ENCODE measurements at places on chromosomes 4 and X. TPM values are rescaled to one million over a fixed set of nuclear protein-coding genes. Genes with fewer than 3 reads are reported as not detected.

GRCh38 chr4:2671267-2671895 lies 84.8 kb downstream of the TNIP2 start:
- no peak for DNase-seq

GRCh38 chr4:155271557-155271956 lies 63.1 kb downstream of the NPY2R start:
- no peak for DNase-seq

DNA sequence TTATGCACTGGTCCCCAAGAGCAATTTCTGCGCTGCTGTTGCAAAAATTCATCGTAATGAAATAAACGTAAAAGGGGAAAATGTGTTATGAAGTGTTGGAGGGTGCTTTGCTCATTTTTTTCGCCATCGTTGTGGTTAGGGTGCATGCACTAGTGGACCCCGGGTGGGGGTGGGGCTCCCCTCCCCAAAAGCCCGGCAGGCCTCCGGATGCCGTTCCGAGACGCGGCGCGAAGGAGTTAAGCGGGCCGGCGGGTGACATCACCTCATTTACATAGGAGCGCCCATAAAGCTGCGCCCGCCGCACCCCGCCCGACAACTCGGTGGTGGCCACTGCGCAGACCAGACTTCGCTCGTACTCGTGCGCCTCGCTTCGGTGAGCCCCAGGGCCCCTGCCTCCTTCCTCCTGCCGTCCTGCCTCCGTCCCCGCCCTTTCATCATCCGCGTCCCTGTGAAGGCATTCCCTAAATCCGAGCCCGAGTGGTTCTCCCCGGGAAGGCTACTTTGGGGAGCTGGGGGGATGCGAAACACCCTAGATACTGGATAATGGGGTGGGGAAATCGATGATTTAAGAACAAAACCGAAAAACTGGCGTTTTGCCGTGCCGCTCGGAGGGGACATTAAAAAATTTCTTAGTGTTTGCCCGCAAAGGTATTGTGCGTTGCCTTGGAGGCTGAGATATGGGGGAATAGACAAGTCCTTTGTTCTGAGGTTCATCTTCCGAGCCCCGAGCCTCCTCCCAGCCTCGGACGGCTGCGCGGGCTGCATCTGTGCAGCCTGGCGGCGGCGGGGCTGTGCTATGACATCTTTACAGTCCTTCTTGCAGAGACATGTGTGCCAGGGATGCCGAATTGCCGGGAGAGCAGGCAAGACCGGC lies at the start of gene TMSB4X:
TSS of gene TMSB4X (plus strand) at position 315 of the 874 bp plus-strand sequence.
- peak; percentile 93 for DNase-seq

VEGFC gene
- polyA plus RNA-seq: 3.1 TPM

DNA sequence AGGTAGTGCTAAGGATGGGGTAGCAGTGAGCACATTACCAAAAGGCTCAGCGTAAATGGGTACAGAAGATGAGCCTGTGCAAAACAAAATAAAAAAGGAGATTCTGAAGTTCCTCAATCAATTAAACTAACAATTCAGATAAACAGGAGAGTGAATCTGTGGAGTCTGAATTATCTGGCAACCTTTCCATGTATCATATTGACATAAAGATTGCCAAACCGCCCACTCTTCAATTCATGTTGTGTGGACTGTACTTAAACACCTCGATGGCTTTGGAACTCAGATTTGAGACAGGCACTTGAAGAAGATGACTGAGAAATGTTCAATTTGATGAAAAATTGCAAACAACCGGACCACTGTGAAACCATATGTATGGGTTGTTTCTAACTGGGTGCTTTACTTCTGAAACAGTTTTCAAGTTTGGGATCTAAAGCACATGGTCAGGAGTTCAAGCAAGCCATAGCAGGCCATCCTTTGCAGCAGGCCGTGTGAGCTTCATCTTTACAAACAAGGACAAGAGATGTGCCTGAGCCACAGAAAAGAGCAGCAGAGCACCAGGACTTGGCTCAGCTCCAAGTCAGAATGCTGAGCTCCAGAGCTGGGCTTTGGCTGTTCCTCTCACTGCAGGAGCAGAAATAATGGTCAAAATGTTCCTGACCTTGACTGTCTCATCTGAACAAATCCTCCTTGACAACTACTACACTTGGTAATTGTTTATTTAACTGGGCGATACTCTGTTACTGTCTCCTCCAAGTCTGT lies 108.1 kb downstream of the MGST2 start:
- DNase-seq: no peak

GIMD1 gene
- polyA plus RNA-seq: not detected

DNA sequence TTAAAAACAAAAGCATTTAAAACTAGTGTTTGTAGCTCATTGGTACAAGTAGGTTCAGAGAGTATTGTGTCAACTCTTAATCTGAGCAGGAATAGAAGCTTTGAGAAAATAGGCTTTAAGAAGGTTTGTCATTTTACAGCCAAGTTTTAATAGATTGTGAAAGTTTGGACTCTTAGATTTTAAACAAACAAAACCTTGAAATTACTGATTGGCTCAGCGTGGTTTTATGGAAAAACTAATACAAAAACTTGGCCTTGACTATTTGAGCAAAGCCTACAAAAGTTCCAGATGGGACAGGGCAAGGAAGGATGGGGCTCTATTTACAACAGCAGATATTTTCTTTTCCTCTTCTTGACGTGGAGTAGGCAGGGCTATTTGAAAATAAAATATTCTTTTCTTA lies 16.5 kb downstream of the ZFX start:
- DNase-seq: no peak

GLRA3 gene
- not detected for polyA plus RNA-seq

GRCh38 chrX:118839334-118839958 lies 15.8 kb downstream of the ZCCHC12 start:
- DNase-seq: peak; percentile 87

CFP gene
- 4.4 TPM for polyA plus RNA-seq

DNA sequence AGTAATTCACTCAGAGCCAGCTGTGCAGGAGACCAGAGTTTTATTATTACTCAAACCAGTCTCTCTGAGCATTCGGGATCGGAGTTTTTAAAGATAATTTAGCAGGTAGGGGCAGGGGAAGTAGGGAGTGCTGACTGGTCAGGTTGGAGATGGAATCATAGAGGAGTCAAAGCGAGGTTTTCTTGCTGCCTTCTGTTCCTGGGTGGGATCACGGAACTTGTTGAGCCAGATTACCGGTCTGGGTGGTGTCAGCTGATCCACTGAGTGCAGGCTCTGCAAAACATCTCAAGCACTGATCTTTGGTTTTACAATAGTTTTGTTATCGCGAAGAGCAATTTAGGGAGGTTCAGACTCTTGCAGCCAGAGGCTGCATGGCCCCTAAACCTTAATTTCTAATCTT lies 63.6 kb downstream of the TRIM2 start:
- no peak for DNase-seq

LANCL3 gene
- polyA plus RNA-seq: 2.8 TPM

TDO2 gene
- not detected for polyA plus RNA-seq

DNA sequence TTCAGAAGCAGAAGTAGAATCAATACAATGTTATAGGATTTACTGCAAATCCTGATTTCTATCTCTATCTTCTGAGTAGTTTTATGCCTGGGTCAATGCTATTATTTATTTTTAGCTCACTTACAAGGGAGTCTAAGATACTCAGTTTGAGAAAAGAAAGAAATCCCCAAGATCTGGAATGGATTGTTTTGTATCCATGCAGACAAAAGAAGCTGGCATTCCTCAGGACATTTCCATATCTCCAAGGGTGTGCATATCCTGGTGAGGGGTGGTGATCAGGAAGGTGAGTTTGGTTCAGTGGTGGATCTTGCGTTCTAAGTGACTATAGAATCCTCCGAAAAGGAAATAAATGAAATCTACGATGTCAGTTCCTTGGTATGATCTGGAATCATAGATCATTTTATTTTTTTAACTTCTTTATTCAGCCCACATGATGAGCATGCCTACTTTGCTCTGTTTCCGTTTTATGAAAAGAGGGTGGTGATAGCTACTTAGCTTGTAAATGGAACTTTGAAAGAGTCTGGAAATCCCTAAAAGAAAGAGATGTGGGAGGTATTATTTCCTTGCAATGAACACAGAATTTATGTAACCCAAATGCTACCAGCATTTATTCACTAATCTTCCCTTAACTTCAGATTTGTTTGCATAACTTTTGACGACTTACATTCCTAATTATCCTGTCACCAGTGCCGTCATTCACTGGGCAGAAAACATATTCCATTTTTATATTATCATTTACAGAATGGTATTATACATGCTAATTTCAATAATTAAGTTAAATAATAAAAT lies 81.1 kb upstream of the RAPGEF2 start:
- no peak for DNase-seq

DNA sequence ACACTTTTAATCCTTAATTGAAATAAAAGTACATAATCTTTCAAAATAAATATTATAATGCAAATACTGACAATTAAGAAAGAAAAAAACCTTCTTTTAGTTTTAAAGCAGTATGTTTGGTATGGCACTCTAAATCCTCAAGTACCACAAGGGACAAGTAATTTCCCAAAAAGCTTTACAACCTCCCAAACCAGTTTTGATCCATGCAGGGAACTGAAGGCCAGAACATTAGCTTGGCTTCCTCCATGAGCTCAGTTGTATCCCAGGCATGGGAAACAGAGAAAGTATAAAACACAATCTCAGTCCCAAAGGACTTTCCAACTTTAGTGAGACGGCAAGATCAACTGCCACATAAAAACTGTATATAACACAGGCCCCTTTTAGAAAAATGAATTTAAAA lies 82.2 kb downstream of the ZNF330 start:
- DNase-seq: no peak

GRCh38 chr4:38371391-38371851 lies 292.6 kb upstream of the KLF3 start:
- no peak for DNase-seq

ATP11C gene
- 8.9 TPM for polyA plus RNA-seq

DNA sequence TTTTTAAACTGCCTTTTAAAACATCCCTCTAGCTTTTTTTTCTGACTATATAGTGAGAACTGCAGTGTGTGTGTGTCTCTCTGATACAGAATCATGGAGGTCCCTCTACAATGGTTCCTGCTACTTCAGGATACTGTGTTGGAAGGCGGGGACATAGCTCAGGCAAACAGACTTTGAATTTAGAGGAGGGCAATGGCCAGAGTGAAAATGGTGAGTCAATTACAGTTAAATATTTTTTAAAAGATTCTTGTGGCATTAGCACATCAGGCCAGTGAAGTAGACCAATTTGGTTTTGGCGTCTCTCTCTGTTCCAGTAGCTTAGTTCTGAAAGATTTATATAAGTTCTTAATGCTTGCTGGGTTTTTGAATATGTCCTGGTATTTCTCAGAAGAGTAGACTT lies 47.1 kb downstream of the ALG13 start:
- no peak for DNase-seq

CT45A1 gene
- not detected for polyA plus RNA-seq

DNA sequence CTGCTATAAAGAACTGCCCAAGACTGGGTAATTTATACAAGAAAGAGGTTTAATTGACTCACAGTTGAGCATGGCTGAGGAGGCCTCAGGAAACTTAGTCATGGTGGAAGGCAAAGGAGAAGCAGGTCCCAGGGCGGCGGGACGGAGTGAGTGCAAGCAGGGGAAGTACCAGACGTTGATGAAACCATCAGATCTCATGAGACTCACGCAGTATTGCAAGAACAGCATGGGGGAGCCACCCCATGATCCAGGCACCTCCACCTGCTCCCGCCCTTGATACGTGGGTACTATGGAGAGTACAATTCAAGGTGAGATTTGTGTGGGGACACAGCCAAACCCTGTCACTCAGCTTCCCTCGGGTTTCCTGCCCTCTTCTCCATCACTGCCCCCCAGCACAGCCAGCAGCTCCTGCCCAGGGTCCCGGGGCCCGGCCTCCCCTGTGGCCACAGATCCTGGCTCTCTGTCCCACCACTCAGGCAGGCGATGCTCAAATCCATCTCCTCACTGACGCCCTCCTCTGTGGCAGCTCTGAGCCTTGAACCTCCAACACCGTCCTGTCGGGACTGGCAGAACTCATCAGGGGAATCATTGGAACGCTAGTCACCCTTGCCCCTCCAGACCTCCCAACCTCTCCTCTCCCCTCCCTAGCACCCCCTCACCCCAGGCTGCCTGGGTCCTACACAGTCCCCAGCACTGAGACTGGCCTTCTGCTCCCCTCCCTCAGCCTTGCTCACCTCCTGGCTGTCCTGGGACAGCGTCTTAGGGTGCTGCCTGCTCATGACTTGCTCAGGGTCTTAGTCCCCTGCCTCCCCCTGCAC lies 37.6 kb downstream of the FGFRL1 start:
- DNase-seq: peak; percentile 60

SMR3B gene
- not detected for polyA plus RNA-seq

GRCh38 chr4:1767770-1768366 lies 25.2 kb upstream of the FGFR3 start:
- DNase-seq: no peak

- no peak for DNase-seq
These were observed 34.9 kb upstream of the STK26 start for GRCh38 chrX:131988236-131988635.

MAGEA8 gene
- not detected for polyA plus RNA-seq

DNA sequence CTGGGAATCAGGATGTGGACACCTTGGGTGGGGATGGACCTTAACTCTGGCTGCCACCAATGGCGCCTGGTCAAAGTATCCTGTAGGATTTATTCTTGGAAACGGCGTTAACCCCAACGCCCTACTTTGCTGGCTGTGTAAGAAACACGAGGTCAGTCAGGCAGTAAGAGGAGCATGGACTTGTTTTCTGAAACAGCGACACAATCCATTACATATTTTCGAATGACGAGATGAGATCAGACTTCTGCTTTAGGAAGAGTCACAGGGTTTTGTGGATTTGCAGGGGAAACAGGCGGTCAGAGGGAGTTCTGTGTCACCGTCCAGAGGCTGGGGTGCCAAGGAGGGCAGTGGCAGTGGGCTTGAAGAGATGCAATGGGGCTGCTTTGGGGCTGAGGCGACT lies 92.2 kb downstream of the TBL1X start:
- no peak for DNase-seq

GRCh38 chrX:3815896-3816664 lies 102.6 kb upstream of the PRKX start:
- peak; percentile 84 for DNase-seq

DNA sequence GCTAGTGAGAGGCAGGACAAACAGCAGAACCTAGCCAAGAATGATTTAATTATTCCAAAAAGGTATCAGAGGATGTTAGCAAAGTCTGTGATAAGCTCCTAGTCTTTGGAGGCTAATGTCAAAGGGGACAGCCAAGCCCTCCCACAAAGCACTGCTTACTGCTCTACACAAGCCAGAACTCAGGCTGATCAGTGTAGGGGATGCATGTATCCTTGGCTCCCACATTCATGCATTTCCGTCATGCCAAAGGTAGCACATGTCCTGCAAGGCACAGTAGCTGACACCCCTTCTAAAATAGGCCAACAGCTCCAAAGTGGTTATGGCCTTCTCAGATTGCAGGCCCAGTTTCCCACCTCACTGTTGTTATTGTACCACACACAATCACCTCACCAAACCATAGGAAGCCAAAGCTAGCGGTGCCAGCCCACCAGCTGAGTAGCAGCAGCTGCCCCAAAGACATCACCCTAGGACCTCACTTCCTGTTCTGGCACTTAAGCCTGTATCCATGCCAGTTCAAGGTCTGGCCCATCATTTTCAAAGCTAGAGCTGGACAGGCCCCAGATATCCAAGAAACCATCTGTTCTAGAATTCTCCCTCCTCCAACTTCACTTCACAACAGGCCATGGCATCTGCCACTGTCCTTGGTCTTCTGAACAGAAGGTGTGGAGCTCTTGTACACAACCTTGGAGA lies 40.9 kb downstream of the TSPAN5 start:
- no peak for DNase-seq

FGF16 gene
- 0.03 TPM for polyA plus RNA-seq

PPID gene
- 26.6 TPM for polyA plus RNA-seq

All from sigmoid colon (tissue), 7 donors.